Foreskin keratinocyte (primary cell): ENCODE measurements at places on chromosomes 13 and 19. TPM values are rescaled to one million over a fixed set of nuclear protein-coding genes. Genes with fewer than 3 reads are reported as not detected.

- DNase-seq, result no peak
Measured at GRCh38 chr19:7927605-7928333, 1.8 kb upstream of the CTXN1 start.

GRCh38 chr19:49421039-49421877 is 2.0 kb downstream of the PTH2 start:
- no peak for DNase-seq

DNA sequence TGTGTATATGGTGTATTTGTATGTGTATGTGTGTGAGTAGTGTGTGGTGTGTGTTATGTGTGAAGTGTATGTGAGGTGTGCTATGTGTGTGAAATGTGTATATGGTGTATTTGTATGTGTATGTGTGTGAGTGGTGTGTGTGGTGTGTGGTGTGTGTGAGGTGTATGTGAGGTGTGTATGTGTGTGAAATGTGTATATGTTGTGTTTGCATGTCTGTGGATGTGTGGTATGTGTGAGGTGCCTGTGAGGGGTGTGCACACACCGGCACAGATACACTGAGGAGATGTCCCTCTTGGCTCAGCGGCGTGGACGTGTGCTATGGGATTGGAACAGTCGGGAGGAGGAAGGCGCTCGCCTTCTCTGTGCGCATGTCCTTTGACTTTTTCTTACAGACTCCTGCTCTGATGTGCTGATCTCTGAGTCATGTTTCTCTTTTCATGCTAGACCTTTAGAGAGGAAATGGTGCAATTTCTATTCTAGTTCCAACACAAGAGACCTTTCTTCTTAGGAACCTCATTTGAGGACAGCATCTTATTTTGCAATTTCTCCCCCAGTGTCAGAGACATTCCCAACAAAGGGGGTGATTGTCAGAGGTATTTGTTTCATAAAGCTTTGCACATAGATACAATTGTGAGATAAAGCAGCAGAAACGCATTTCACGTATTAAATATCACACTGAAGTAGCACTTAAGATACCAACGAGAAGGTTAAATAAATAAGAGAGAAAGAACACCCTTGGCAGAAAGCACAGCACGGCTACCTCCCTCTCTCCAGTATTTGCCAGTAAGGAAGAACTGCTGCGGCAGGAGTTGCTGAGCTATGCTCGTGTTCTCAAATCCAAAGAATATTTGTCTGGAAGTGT is 11.3 kb upstream of the TNFRSF19 start:
- peak; percentile 82 for DNase-seq

- no peak for DNase-seq
Measured at GRCh38 chr13:32629313-32629712, 43.1 kb downstream of the PDS5B start.

DNA sequence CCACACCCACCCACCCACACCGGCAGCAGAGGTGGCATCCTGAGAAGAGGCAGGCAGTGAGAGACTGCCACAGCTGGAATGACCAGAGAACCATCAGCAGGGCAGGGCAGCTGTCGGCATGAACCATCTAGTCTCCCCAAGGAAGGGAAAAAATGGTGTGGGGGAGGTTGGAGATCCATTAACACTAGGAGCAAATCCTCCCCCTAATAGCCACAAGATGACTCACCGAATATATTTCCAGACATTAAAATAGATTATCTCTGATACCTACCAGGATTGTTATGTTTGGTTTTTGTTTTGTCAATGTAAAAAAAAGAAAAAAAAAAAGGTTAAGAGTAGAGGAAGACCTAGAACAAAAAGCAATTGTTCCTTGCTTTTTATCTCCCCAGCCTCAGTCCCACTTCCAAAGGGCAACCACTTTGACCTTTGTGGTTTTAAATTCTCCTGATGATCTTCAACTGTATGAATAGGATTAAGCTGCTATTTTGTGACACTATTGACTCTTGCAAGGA is 34.2 kb downstream of the THSD1 start:
- DNase-seq, result peak; percentile 67

DNA sequence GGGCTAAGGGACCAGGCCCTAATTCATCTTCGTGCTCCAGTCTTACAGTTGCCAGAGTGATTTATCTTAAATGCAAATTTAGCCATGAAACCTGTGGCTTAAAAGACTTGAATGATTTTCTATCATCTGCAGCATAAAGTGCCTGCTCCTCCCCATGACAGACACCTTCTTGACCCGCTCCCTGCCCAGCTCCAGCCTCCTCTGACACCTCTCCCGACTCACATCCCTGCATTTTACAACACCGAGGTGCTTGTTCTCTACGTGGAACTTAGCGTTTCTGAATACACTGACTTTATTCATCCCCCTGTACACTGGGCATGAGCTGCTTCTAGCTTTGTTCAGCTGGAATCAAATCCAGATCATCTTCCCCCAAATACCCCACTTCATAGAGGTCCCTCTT is 128.7 kb upstream of the MYO16 start:
- DNase-seq, result no peak

- no peak for DNase-seq
Measured at GRCh38 chr13:40230833-40231266, 435.6 kb downstream of the FOXO1 start.

DNA sequence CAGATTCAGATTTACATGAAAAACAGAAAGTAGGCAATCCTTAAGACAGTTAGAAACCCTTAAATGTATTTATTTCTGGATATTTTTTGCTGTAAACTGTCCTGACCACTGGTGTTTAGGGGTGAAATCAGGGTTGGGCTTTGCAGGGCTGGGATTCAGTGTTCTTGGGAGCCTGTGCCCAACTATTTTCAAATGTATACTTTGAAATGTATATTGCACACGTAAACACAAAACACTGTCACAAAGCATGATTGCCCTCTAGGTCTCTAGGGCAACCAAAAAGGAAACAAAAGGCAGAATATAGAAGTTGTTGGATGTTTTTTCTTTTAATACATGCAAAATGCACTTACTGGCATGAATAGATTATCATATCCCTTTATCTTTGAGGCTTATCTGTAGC is 1185.4 kb downstream of the DIAPH3 start:
- DNase-seq, result no peak

DNA sequence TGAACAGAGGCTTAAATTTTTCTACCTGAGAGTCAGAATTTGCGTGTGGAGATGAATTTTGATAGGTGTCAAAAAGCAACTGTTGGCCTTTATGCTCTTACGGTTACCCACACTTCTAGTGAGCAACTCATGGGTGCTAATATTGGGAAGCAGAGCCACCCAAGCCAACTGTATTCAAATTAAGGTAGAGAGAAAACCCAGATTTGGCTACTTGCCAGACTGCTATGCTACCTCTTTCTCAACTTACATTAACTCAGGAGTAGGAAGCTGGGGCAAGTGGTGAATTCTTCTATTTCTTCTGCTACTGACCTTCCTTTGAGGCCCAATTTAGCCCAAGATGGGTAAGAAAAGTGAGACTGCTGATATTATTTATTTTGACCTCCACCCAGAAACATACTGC is 83.9 kb downstream of the OLFM4 start:
- DNase-seq, result no peak

- no peak for DNase-seq
Measured at GRCh38 chr19:6062274-6062673, 48.0 kb downstream of the RFX2 start.

GRCh38 chr19:41531438-41532311 is 44.3 kb upstream of the CEACAM21 start:
- DNase-seq, result no peak

DNA sequence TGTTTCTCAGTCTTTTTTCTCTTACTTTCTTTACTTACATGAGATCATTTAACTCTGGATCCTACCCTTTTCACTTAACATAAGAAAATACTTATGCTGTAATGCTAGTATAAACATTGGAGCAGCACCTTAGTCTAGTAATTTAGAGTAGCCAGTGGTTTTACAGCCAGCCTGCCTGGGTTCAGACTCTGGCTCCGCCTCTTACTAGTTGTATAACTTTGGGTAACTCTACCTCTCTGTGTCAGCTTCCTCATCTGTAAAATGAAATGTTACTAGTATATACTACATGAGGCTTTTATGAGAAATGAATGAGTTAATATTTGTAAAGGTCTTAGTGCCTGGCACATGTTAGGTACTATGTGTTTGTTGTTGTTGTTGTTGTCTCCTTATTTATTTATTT is 5.6 kb downstream of the CDADC1 start:
- no peak for DNase-seq

DNA sequence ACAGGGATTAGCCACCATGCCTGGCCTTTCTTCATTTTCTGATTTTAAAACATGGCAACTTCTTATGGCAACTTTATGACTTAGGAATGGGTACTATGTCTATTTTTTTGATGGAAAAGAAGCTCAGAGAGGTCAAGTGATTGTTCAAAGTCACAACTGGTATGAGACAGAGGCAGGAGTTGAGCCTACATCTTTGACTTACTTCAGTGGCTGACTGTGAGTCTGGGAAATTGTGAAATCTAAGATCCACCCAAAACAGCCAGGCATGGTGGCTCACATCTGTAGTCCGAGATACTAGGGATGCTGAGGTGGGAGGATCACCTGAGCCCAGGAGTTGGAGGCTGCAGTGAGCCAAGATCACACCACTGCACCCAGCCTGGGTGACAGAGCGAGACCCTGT is 2.4 kb upstream of the ACTL9 start:
- DNase-seq, result no peak

- DNase-seq, result peak; percentile 54
Measured at GRCh38 chr19:42831221-42832019, 48.1 kb downstream of the PSG1 start.

- no peak for DNase-seq
Measured at GRCh38 chr13:36142735-36143134, 11.6 kb upstream of the DCLK1 start.

DNA sequence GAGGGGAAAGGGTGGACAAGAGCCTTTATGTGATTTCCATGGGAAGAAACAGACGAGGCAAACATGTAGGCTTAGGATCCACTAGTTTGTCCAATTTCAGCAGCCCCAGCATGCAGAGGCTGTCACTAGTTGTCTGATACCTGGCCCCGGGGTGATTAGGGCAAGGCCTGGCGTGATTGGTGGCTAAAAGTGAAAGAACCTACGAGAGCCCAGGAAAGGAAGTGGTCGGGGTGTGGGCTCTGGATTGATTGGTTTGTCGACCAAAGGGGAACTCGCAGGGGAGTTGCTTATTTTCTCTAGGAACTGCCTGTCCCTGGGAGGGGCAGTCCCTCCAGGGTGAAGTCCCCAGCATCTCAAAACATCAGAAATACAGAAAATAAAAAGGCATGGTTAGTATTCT is 64.2 kb upstream of the UQCRFS1 start:
- DNase-seq, result no peak

DNA sequence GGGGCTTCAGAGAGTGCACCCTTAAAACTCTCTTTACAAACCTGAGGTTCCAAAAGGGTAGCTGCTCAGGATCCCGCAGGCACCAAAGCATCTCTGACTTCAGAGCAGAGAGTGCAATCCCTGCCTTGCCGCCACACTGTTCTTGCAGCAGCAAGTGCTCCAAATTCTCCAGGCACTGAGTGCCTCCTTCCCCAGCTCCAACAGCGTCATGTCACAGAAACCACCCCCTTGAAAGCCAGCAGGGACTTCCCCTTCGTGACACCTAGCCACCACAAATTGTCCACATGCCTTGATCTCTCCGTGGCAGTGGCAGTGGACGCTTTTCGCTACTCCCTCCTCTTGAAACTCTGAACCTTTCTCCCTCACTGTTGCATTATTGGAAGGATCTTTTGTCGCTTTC is 39.9 kb downstream of the MBNL2 start:
- DNase-seq, result no peak

DNA sequence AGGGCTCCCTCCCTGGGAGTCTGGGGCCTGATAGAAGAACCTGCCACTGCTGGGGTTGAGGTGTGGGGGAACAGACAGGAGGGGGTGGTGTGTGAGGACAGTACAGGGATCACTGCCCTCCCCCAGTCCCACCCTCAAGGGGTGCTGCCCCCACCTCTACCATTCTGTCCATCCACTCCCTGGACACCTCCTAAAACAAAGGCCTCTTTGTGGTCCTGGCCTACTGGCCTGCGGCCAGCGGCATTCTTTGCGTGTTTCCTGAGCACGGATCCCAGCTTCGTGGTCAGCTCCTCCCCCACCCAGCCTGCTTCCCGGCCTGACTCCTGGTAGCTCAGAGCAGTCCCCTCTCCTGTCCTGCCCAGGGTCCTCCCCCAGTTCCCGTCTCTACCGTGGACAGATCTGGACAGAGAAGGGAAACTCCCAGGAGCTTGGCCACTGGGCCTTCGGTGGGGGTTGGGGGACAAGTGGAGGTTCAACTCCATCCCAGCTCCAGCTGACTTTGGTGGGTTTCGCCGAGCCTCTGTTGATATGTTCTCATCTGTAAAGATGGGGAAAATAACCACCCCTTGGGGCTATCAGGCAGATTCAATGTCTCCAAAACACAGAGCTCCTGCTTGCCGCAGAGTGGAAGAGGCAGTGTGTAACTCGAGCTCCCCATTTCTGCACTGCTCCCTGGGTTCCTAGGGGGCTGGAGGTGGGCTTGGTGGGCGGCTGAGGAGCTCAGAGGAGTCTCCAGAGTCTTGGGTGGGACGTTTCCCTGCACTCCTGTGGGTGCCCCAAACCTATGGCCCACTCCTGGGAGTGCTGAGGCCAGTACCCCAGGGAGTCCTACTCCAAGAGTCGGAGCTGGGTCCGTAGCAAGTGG is 48.7 kb downstream of the LYL1 start:
- peak; percentile 50 for DNase-seq

DNA sequence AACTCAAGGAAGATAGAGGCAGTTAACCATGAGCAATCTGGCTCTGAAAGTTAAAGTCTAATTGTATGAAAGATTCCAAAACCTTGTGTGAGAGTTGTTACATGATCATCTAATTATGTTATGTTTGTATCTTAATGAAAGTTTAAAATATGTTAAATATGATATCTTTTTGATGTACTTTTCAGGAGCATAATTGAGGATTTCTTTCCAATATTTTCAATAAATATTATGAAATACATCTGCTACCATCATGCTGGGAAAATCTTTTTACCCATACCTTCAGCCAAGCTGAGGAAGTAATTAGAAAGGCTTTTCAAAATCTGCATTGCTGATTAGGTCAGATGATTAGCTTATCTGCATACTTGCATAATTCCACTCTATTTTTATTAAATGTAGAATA is 318.4 kb downstream of the KLF12 start:
- DNase-seq, result no peak

DNA sequence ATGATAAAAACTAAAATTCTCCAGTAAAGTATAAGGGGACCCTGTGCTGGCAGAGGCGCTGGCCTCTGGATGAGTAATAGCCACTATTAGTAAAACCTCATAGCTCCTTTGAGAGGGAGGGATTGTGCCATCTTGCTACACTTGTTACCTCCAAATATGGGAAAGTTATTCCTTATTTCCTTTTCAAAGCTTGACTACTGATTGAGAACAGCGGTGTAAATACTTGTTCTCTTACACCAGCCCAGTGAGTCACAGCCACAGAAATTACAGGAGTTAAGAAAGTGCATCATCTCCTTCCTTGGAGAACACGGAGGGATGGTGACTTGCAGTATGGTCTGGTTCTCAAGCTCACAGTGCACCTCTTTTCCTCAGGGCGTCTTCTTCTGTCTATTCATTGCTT is 379.0 kb downstream of the EFNB2 start:
- peak; percentile 100 for DNase-seq

- no peak for DNase-seq
Measured at GRCh38 chr13:87671753-87672605, 808 bp downstream of the SLITRK5 start.

The KLK12 gene
- polyA plus RNA-seq, result 0.07 and 0.10 TPM in 2 replicates

The NFIX gene
- polyA plus RNA-seq, result 3.3 and 5.3 TPM in 2 replicates

The ZNF534 gene
- not detected in 2 replicates for polyA plus RNA-seq

The TRIP10 gene
- 69.1 and 80.5 TPM in 2 replicates for polyA plus RNA-seq

The ZNF227 gene
- polyA plus RNA-seq, result 2.8 and 3.5 TPM in 2 replicates

The TYROBP gene
- polyA plus RNA-seq, result not detected in 2 replicates

The CFD gene
- 2.0 and 3.8 TPM in 2 replicates for polyA plus RNA-seq

The RINL gene
- polyA plus RNA-seq, result 6.2 and 6.5 TPM in 2 replicates

The LHB gene
- polyA plus RNA-seq, result 0.65 and 0.81 TPM in 2 replicates

The ZNF540 gene
- polyA plus RNA-seq, result 0.21 and 0.30 TPM in 2 replicates

The TMPRSS9 gene
- not detected in 2 replicates for polyA plus RNA-seq

The ADGRE3 gene
- polyA plus RNA-seq, result not detected in 2 replicates

The RNF113B gene
- polyA plus RNA-seq, result not detected in 2 replicates

The ONECUT3 gene
- not detected in 2 replicates for polyA plus RNA-seq
